Stimulated activated CD8-positive, alpha-beta memory T cell treated with anti-CD3 and anti-CD28 coated beads, Interleukin-7, amount 100 ng/mL, for 1 hour (primary cell): ENCODE measurements at places on chromosomes 6 and 20.

GRCh38 chr6:36224918-36225461 is 28.4 kb downstream of the BRPF3 start:
- DNase-seq: no peak

DNA sequence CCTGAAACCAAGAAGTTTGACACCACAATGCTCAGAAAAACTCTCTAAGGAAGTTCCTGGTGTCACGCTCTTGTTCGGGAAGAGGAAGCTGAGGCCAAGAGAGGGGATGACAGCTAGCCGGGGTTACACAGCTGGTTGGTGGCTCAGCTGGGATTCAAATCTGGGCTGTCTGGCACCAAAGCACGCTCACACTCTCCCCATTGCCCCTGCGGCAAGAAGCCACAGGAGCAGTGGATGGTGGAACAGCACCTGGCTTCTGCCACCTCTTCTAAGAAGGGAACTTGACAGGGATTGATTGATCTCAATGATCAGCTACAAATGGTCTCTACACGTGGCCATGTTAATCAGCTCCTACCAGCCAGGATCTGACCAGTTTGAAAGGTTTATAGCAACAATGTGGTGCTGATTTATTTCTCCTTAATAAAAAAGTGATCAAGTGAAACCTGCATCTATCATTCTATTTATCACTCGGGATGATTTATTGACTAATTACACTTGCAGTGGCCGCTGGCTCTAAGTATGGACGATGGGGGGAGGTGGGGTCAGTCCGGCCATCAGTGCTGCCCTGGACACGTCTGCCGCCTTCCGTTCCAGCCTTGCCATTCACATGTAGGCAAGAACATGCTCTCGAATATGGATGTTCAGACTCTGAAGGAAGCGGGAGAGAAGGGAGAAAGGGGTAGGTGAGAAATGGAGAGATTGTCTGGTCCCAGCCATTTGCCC is 71.9 kb upstream of the TOP1 start:
- no peak for DNase-seq

GRCh38 chr6:47335466-47335865 is 25.8 kb upstream of the TNFRSF21 start:
- DNase-seq: no peak

DNA sequence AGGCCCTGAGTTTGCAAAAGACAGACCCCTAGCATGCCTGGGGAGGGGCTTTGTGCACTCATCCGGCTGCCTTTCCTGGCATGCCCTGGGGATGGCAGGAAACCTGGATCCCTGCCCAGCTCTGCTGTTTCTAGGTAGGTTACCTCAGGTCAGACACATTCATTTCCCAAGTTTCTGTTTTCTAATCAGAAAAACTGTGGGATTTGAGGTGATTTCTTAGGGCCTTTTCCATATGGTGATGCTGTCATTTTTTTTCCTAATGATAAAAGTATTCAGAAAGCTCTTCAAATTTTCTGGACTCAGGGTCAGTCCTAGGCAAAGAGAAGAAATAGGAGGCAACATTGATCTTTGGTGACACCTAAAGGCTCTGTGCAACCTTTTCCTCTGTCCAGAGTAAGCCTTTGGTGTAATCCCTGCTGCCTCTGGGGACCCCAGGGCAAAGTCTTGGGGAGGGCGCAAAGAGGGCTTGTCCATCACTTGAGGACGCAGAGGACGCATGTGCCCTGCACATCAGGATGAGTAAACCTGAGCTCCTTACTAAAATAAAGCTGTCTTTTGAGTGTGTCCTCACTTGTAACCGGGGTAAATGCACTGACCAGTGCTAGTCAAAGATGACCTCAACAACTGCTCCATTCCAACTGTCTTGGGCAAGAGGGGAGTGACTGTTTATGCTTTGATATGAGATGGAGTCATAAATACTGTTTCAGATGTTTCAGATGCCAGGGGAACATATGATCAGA is 13.5 kb upstream of the TRAM2 start:
- no peak for DNase-seq

DNA sequence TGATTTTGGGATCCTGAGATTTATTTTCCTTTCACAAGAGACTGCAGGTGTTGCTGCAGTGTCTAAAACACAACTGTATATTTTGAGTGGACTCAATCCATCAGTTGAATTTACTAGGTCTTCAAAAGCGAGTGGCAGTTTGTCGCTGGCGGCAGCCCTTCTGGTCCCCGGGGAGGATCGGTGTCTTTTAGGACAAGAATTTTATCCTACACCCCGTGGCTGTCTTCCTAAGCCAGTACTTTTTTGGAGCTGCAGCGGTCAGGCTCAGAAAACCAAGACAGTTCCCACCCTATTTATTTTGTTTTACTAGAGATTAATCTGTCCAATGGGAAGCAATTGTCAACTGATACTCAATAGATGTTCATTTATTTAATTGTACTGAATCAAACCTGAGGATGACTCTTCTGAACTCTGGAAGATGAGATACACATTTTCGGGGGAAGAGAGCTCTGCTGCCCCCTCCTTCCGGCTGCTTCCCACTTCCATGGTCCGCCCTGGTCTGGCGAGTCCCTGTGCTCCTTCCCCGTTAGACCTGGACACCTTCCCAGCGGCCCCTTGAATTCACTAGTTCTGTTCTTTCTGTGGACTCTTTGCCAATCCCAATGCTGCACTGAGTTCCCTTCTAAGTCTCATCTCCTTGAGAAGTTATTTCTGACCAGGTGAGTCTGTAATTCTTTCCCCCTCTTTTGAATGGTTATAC is 90.6 kb downstream of the ERMARD start:
- no peak for DNase-seq

DNA sequence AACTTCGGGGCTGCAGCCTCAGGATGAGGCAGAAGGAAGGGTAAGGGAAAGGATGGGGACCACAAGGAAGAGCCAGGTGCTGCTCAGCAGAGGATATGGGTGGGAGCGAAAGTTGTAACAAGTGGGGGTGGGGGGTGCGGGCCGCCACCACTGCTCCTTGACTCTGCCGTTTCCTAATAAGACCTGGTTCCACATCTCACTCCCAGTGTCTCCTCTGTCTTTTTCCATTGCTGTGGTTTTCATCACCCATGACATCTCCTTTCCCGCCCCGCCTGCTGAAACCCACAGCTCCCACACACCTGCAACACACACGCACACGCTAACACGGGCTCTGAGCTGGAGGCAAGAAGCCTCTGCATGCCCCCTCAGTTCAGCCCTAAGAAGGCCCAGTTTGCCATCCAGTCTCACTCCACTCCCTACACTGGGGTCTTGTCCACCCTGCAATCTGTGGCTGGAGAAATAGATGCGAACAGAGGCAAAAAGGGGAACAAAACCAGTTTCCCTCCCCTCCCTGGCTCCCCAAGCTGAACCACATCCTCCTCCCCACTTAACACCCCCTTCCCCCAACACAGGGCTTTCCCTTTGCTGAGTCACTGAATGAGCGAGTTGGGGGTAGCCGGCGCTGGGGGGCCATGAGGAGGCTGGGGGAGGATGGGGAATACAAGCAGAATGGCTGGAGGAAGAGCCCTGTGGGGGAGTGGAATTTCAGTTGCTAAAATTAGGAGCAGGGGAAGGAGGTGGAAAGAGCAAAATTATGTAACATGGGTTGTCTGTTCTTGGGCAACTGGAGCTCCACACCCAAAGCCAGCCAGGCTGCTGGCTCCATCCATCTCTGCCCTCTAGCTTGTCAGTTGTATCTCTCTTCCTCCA is 11.5 kb downstream of the NFKBIL1 start:
- DNase-seq: peak; percentile 38

GRCh38 chr20:54608039-54608745 is 132.8 kb downstream of the DOK5 start:
- DNase-seq: no peak

- no peak for DNase-seq
Observed at GRCh38 chr6:141848029-141848890, 284.5 kb upstream of the GJE1 start.

DNA sequence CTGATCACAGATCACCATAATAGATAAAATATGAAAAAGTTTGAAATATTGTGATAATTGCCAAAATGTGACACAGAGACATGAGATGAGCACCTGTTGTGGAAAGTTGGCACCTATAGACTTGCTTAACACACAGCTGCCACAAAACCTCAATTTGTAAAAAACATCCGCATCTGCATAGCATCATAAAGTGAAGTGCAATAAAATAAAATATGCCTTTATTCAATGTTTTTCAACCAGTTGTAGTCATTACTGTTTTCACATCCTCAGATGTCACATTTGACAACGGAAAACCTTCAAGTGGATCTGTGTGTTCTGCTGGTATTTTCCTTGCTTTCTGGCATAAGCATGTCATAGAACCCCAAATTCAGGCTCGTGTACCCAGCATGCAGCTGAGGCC is 50.2 kb upstream of the IFNGR1 start:
- DNase-seq: no peak

DNA sequence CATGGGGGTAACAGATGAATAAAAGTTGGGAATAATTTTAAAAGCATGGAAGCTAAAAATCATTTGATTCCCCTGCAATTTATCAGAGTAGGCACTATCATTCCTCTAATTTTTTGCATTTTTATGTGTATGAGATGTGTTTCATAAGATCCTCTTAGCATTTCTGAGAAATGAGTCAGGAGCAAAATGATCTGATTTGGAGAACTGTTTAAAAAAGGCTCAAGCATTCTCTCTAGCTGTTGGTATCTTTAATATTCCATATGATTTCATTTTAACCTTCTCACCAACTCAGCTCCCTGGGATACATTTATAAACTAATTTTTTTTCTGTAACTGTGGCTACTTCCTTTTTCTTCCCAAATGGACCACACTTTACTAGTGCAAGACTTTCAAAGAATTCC is 60.9 kb downstream of the MCHR2 start:
- no peak for DNase-seq

GRCh38 chr6:40957616-40958492 is 81.2 kb downstream of the UNC5CL start:
- no peak for DNase-seq

GRCh38 chr20:35599776-35600120 is 15.9 kb upstream of the SPAG4 start:
- DNase-seq: no peak

DNA sequence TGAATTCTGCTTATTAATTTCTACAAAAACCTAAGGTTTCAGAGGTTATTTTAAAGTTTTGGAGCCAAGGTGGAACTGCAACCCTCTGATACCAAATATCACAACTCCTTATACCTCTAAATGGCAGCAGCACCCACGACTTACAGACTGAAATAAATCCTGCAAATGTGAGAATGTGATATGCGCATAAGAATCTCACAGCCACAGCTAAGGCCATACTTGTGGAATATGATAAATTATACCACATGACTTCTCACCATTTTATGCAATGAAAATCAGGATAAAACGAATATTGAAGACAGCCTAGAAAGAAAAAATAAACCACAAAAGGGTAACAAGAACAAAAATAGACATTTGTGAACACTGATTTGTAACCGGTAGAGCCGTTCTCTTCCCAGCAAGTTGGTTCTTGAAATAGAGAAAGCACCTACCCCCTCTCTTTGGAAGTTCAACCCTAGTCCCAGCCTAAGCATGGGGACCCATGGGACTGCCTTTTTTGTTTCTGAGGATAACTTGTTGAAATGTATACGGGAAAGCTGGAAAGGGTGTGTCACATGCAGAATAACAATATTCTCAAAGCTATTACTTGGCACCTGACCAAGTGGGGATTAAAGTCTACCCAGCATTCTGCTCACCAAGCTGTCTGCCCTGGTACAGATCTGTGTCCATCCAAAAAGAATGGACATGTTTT is 47.1 kb upstream of the MCM9 start:
- no peak for DNase-seq

DNA sequence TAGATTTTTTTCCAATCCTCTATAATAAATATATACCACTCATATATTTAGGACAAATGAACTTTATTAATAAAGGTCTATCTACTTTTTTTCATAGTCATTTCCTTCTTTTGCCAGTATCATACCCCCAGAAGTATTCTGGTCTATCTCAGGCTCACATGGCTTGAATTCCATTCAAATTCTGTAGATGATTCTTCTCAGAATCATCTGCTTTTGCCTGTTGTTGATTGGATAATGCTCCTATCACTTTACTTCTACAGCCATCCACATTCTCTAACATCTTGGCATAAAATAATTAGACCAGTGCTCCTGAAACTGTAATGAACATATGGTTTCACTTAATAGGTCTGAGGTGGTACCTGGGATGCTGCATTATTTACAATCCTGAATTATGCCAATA is 121.2 kb downstream of the GFRAL start:
- DNase-seq: no peak

GRCh38 chr6:52649536-52650160 is 21.3 kb upstream of the TMEM14A start:
- DNase-seq: no peak

DNA sequence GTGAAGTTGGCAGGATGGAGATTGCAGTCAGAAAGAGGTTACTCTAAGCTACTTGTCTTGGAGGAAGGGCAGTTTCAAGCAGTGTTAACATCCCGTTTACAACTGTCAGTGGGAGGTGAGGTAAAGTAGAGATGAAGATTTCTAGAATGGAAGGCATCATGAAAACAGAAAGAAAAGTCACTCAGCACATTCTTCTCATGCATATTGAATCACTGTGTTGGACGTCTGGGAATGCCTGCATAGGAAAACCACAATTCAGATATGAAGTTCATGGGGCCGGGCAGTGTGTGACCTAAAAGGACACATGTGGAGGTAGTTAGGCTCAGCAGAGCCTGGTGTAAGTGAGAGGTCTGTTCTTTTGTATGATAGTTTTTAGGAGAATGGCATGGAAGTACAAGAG is 73.5 kb upstream of the LAMP5 start:
- DNase-seq: no peak

DNA sequence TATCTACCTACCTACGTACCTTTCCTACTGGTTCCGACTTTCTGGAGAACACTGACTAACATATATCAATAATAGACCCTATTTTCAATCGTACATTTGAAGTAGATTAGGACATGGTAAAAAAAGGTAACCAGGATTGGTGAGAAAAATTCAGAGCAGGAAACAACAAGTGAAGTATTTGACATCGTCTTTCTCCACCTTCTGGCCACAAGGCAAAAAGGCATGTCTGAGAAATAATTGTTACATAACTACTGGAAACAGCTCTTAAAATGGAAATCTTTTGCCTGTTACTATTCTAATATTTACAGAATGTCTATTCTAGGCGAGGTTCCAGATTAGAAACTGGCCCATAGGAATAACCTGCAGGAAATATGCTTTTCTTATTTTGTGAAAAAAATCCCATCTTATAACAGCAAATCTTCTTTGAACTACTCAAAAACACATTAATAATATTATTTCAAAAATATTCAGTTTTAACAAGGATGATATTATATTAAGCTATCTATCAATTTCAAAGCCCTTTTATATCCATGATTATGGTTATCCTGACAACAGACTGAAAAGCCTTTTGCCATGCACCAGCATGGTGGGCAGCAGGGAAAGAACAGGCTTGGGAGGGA is 80.8 kb downstream of the RCAN2 start:
- no peak for DNase-seq
